Fibroblast of the aortic adventitia (primary cell): ENCODE measurements at places on chromosomes 7 and 10. TPM values are rescaled to one million over a fixed set of nuclear protein-coding genes. Genes with fewer than 3 reads are reported as not detected.
A peak's percentile ranks its signal among the peaks of the same experiment; 100 is the strongest.

DNA sequence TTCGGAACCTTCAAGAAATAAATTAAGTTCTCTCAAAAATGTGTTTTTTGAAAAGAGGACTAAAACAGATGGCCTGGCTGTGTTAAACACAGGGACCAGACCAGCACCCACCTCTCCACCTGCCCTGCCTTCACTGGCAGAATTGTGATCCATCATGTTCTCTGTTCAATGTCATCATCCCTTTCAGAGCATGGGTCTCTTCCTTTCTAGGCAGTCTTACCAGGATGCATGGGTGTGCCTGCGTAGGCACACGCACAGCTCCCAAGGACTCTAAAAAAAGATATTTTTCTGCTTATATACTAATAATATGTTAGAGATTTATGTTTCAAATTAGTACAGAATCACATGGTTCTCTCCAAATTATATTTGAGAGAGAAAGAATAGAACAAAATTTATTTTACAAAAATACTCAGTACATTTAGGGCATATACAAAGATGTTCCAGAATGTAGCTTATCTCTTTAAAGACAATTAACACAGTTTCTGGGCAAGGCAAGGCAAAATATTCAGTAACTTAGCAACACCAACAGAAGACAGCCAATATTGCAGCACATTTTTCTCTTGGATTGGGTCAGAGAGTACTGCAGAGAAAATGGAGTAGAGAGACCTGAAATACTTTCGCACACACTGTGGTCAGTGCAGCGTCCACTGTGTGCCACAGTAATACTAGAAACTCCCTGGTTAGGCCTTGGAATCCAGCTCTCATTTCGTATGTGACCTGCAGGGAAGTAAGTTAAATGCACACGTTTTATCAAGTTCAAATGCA, 52.8 kb downstream of the EGFR start:
- DNase-seq = peak; percentile 78

DNA sequence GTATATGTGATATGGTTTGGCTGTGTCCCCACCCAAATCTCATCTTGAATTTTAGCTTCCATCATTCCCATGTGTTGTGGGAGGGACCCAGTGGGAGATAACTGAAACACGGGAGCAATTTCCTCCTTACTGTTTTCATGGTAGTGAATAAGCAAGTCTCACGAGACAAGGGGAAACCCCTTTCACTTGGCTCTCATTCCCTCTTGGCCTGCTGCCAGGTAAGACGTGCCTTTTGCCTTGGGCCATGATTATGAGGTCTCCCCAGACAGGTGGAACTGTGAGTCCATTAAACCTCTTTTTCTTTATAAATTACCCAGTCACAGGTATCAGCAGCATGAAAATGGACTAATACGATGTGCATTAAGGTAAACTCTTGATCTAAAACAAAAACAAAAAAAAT, 357.1 kb upstream of the AOAH start:
- no peak for DNase-seq

DNA sequence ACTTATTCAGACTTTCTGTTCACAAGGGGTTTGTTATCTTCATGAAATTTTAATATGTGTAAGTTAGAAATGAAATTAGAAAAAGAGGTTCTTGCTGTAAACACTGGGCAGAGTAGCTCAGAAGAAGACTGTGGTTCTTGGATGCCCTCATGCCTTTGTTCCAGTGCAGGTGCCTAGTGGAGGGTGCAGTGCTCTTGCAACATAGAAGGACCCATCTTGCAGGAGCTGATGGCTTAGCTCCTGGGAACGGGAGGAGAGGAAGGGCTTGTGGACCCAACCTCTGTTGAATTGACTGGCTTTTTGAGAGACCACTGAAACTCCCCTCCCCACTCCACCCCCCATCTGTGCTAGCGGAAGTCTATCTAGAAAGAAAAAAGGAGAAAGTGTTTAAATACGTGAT, 116.8 kb downstream of the GLCCI1 start:
- DNase-seq = no peak

DNA sequence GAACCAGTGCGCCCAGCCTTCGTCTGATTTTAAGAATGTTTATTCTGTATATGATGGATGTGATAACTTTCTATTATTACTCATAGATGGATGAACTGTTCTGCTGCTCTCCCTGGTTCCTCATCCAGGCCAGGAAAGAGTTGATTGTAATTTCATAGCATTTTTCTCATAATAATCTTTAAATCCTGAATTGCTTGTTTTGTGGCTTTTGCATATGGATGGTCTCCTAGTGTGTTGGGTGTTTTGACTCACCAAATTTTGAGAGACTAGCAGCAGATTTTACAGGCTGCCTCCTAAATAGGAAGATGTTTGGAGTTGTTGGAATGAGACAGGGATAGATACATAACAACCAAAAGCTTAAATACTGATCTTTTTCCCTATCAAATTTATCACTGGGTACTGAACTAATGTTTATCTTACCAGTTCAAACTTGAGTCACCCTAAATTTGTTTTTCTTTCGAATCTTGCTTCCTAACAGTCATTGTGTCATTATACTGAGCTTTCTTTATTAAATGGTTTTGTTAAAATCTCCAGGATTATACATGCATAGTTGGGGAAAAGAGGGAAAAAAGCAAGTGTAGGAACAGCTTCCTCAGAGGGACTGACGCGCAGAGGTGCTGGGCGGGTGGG, 106.0 kb upstream of the GATA3 start:
- peak; percentile 27 for DNase-seq

- DNase-seq = peak; percentile 75
These were observed 88.9 kb downstream of the IPMK start for GRCh38 chr10:58178811-58179210.

GRCh38 chr10:84659497-84660439, 331.4 kb downstream of the CCSER2 start:
- DNase-seq = no peak

GRCh38 chr10:11875494-11876281, 52.5 kb downstream of the PROSER2 start:
- peak; percentile 91 for DNase-seq

DNA sequence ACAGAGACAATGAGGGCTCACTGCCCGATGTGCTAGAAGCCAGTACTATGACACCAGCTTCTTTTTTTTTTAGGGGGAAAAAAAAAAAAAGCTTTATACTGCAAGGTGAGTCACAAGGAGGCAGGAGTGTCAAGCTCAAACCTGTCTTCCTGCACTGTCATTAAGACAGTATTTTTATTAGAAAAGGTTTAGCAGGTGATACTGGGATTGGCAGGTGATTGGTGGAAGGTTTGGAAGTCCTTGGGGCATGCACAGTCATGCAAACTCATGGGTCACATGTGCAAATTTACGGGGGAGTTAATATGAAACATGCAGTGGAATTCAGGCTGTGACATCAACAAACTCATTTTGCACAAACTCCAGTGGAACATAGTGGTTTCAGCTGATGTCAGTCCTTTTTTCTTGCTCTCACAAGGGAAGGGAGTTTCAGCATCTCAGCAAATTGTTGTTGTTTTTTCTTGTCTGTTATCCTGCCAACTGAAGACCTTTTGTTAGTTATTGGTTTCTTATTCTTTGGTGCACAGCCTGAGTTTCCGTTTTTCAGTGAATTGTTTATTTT, 530.6 kb downstream of the ANKRD7 start:
- no peak for DNase-seq

GRCh38 chr10:64033711-64034110, 512.5 kb downstream of the REEP3 start:
- DNase-seq = no peak

DNA sequence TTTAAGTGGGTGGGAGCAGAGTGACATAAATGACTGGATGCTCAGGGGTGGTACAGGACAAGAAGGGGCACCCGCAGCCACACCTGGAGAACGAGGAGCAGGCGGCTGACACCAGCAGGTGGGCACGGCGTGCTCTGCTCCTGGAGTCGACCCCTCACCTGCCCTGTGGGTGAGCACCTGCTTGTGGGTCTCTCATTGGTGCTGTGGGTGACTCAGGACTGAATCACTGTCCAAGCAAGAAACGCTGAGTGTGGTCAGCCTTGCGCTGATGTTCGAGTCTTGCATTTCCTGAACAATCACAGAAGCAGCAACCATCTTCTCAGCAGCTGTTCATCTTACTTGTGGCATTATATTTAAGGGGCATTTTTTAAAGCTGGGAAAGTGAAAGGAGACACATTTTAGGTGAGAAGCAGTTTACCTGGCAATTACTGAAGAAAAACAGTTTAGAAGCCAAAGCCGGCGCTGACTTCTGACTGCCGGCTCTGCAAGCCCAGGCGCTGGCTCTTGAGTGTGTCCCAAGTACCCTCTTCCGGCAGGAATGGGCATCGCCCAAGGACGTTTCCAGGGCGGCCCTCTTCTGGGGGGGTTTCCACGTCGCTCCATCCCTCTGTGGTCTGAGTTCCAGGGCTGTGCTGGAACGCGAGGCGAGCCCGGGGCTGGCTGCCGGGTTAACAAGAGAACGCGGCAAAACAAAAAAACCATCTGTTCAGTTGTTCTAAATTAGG, 145.2 kb upstream of the PFKP start:
- no peak for DNase-seq

- no peak for DNase-seq
These were observed 22.2 kb downstream of the TMEM273 start for GRCh38 chr10:49165821-49166483.

The CEP55 gene
- 2.7 and 36.9 TPM in 2 replicates for total RNA-seq

The KCP gene
- 0.09 and 1.6 TPM in 2 replicates for total RNA-seq

The DYNC1I1 gene
- total RNA-seq = 0.54 and 9.9 TPM in 2 replicates

The PNLIPRP3 gene
- not detected in 2 replicates for total RNA-seq

The GBX1 gene
- not detected in 2 replicates for total RNA-seq
